ENCODE measurements at places on chromosomes 12 and 14.

GRCh38 chr12:54294152-54294952 is 6.5 kb downstream of the NFE2 start:
- peak; percentile 39 for DNase-seq

DNA sequence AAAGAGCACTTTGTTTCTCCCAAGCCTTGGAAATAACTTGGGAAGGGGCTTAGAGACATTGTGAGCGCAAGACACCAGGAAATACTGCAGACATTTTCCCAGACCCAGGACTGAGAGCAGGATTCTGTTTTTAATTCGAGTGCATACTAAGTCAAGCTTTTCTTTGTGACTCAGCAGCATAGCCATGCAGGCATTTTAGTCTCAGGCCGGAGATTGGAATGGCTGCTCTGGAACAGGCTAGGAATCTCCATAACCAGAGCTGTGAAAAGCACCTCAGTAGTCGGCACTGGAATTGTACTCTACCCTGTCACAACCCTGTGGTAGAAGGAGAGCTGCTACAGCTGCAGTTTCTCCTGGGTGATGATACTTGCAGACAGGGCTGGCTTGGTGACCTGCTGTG is 28.9 kb upstream of the GARIN6 start:
- DNase-seq, result no peak

GRCh38 chr12:123319273-123319672 is 45.4 kb downstream of the SBNO1 start:
- DNase-seq, result no peak

DNA sequence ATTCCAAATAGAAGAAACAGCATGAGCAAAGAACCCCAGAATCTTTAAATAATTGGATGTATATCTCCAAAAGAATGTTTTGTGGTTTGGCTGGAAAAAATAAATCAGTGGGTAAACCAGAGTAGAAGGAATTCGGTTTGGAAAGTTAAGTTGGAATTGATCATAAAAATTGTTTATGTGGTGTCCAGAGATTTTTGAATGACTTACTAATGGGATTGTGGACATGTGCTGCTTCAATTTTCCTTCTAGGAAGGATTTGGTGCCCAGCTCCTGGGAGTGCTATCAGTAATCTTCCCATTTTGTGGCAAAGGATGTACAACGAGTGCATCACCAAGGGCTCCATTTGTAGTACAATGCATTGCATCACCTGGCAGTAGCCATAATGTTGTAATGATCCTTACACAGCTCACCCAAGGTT is 224.8 kb downstream of the SLC16A7 start:
- no peak for DNase-seq

GRCh38 chr12:9040484-9041186 is 51.3 kb downstream of the KLRG1 start:
- no peak for DNase-seq

GRCh38 chr12:95413576-95413975 is 60.4 kb upstream of the METAP2 start:
- DNase-seq, result no peak

DNA sequence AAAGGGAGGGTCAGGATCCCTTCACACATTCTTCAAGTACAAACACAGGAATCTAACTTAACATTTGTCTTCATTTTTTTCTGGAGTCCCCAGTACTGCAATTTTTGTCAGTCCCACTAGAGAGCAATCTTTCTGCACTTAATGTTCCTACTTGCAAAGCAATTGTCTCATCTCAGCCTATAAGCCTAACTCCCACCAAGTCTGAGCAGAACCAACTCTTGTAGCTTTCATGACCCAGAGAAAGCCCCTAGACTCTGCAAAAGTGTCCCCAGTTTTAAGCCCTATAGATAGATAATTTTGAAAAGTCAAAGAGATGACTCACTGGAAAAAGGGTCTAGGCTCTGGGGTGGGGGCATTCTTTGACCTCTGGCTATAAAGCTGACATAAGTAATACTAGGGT is 1.8 kb upstream of the ZBTB39 start:
- DNase-seq, result peak; percentile 96

- no peak for DNase-seq
Measured at GRCh38 chr12:12717586-12718380, 615 bp downstream of the CDKN1B start.

DNA sequence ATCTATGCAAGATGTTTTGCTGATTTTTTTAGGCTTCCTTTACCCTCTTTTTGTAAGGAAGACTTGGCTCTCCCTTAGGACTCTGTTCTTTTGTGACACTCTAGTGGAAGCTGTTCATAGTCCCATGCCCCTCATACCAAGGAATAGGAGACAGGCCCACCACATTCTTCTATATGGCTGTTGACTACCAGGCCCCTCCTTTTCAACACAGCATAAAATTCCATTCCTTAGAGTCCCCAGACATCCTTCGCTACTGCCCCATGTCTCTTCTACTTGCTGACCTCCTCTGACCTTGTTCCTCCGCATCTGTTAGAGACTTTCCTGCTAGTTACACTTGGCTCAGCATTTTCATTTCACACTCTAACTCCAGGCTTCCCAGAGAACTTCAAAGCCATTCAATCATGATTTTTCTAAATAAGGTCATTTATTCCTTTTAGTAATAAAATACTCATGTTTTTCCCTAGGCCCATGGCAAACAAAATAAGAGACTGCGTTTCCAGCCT is 9.7 kb downstream of the PIK3C2G start:
- no peak for DNase-seq

GRCh38 chr12:6569786-6570185 is 1.7 kb upstream of the NOP2 start:
- DNase-seq, result no peak

- DNase-seq, result no peak
Measured at GRCh38 chr12:23954332-23954731, 4.9 kb upstream of the SOX5 start.

GRCh38 chr14:20627346-20628027 is 14.0 kb downstream of the OR6S1 start:
- no peak for DNase-seq

DNA sequence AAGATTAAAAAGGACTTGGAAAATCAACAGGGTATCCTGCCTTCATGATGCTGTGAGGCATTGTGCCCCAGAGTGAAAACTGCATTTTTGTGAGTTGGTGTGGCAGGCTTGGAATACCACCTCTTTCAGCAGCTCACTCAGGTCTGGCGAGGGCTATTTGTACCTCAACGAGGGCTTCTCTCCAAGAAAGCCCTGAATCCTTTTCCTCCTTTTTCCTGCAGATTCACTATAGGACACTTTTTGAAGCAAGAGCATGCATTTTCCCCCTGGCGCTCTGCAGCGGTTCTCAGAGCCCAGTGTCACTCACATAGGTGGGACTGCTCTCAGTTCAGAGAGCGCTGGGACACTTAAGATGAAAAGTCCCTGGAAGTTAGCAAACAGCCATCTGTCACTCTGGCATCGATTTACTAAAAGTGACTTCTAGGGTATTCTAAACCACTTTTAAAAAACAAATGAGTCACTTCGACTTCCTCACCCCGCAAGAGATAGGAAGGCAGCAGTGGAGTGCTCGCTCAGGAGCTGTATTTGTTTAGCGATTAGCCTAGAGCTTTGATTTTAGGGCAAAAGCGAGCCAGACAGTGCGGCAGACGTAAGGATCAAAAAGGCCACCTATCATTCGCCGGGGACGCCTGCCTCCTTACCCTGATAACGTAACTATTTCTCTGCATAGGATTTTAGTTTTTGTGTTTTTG is 782 bp upstream of the LGR5 start:
- DNase-seq, result no peak

GRCh38 chr12:21541773-21542172 is 15.7 kb downstream of the SPX start:
- no peak for DNase-seq
